H4 (cell line): ENCODE measurements at places on chromosomes 4 and X. TPM values are rescaled to one million over a fixed set of nuclear protein-coding genes. Genes with fewer than 3 reads are reported as not detected.

- no peak for DNase-seq
Measured at GRCh38 chr4:182928061-182928460, 10.9 kb upstream of the DCTD start.

GRCh38 chr4:141640696-141641095, 4.3 kb downstream of the IL15 start:
- no peak for DNase-seq

- DNase-seq: no peak
Measured at GRCh38 chr4:38385093-38386004, 278.6 kb upstream of the KLF3 start.

DNA sequence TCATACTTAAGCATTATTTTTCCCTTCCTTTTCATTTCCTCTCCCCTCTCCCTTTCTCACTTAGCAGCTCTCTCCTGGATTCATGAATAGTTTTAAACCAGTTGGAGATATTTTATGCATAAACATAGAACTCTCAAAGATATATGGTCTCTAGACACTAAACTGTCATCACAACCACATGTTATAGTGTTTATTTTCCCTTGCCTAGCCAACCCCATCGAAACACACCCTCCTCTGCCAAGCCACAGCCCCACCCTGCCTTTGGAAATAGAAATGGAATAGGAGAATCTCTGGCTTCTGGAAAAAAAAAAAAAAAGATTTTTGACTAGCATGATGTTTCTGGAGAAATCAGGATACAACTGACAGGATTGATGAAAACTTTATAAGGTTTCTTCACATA, 64.8 kb upstream of the RBPJ start:
- DNase-seq: no peak

DNA sequence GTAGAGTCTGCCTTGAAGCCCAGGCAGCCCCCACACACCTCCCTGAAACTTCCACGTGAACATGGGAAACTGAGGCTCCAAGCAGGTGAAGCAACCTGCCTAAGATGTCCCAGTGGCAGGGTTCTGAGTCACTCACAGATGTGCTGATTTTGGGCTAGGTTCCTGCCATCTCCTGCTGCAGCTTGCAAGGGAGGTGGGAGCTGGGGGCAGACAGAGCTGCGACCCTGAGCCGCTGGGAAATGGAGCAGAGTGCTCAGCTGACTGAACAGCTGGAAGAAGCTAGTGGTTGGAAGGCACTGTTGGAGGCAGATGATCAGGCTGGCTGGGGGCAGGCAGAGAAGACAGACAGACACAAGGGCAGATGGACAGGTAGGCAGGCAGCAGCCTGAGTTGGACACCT, 3.6 kb upstream of the FATE1 start:
- no peak for DNase-seq

DNA sequence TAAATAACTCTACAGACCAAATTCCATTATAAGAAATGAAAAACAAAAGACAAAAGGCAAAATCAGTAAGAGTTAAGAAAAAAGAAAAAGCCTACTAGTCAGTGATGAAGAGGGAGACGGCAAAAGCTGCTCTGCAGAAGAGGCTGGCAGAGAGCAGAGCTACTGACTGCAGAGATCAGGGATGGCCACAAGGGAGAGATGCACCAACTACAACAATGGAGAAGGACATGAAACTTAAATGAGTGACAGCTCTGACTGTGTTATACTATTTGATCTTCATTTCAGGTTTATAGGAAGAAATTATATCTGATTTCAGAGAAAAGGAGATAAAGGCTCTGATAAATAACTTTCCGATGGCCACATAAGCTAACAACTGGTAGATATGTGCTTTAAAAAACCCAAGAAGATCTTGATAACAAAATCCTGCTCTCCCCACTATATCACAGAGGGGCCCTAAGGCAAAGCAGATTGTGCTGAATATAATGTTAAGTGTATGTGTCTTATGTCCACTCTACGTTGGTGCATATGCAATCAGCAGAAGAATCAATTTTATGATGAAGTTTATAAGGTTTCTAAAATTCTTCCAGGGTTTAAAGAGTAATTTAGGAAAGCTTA, 58.4 kb upstream of the COX18 start:
- no peak for DNase-seq

DNA sequence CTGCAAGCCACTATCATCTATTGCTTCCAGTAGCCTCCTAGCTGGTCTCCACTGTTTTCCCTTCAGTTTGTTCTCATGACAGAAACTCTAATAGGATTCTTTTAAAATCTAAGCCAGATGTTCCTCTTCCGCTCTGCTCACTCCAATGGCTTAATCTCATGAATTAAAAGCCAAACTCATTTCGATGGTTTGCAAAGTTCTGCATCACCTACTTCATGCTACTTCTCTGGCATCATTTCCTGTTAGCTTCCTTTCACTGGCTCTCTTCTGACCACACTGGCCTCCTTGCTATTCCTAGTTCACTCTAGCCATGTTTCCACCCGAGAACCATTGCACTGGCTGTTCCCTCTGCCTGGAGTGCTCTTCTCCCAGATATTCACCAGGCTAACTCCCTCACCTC, 102.0 kb upstream of the LSM6 start:
- DNase-seq: no peak

- DNase-seq: no peak
Measured at GRCh38 chr4:151702256-151702655, 58.6 kb downstream of the GATB start.

DNA sequence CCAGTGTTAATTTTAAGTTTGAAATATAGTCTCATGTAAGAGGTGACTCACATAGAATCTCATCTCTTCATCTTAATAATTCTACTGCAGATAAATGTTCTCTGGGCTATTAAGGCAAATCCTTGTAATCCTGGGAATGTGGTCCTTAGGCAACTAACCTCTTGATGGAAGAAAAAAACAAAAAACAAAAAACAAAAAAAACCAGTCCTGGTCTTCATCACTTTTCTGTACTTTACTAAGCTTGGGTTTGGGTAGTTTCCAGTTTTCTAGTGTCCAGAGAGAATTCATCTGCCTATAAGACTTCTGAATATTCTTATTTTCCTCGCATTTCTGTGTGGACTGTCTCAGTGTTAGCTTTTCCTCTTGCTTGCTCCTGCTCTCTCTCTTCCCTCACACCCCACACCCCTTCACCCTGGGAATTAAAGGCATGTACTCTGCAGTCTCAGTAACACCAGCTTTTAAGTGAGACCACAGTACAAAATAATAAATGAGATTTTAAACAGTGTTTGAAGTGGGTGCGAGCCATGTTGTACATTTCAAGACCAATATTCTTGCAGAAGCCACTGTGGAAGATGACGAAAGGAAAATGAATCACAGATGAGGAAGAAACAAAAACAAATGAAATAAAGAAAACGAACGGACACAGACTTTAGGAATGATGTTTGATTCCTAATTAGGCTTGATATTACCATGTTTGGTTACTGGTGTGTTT, 51.7 kb downstream of the HAND2 start:
- DNase-seq: no peak

DNA sequence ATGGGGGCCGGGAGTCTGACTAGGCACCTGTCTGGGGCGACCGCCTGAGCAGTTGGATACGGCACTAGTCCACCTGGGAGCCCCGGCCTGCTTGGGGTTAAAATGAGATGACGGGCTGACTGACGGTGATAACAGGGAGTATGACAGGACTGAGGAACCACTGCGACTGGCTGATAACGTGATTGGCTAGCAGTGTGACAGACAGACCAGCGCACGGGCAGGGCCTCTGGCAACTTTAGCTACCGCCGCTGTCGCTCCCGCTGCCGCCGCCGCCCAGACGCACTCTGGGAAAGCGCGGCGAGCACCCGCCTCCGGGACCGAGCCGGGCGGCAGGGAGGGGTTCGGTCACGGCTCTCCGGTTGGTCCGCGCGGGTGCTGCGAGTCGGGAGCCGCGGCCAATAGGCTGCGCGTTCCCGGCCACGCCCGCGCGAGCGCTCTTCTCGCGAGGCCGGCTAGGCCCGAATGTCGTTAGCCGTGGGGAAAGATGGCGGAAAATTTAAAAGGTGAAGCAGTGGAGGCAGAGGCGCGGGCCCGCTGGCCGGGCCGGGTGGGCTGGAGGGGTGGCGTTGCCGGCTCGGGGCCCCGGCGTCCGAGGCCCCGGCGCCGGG, at the start of gene SUV39H1:
TSS of gene SUV39H1 (plus strand) at position 434 of the 608 bp plus-strand sequence. CDS start at position 485, 51 bp downstream.
- peak; percentile 80 for DNase-seq

- DNase-seq: no peak
Measured at GRCh38 chr4:117596917-117597480, 437.3 kb upstream of the NDST3 start.

GRCh38 chr4:44978020-44978419, 251.7 kb upstream of the GNPDA2 start:
- DNase-seq: no peak

- no peak for DNase-seq
Measured at GRCh38 chr4:42642845-42643615, 13.9 kb downstream of the ATP8A1 start.

- no peak for DNase-seq
Measured at GRCh38 chr4:6526156-6526555, 48.8 kb upstream of the MAN2B2 start.

GRCh38 chrX:97215186-97215585, 331.5 kb downstream of the RPA4 start:
- no peak for DNase-seq

DNA sequence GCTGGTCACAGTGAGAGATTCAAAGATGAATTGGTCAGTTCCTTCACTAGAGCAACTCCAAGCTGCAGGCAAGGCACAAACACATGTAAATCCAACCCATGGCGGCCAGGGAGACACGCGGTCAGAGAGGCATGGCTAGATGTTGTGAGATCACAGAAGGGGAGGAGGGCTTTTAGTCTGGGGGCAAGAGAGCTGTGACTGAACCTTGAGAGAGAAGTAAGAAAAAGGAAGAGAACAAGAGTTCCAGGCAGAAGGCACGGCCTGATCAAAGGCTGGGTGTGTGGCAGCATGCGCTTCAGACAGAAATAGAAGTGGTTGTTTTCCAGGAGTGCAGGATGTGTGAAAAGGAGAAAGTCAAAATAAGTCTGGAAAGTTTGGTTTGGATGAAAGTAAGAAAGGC, 15.9 kb downstream of the CCDC149 start:
- DNase-seq: no peak

GRCh38 chr4:76872556-76872955, 25.4 kb downstream of the SOWAHB start:
- no peak for DNase-seq

- DNase-seq: no peak
Measured at GRCh38 chr4:109629775-109630174, 69.7 kb downstream of the MCUB start.

BEX1 gene
- 53.5 and 61.2 TPM in 2 replicates for total RNA-seq

TMPRSS11E gene
- not detected in 2 replicates for total RNA-seq

CSN1S1 gene
- total RNA-seq: not detected in 2 replicates

GPR82 gene
- not detected in 2 replicates for total RNA-seq

XAGE1A gene
- not detected in 2 replicates for total RNA-seq

SPANXB1 gene
- total RNA-seq: 2.2 and 4.1 TPM in 2 replicates

SNCA gene
- 19.5 and 29.6 TPM in 2 replicates for total RNA-seq

HADH gene
- 12.4 and 15.1 TPM in 2 replicates for total RNA-seq

CT55 gene
- 0.47 and 0.87 TPM in 2 replicates for total RNA-seq

USP26 gene
- not detected in 2 replicates for total RNA-seq

LINC00632 gene
- total RNA-seq: 0.54 and 1.5 TPM in 2 replicates
